Glutamatergic neuron (in vitro differentiated cells): ENCODE measurements at places on chromosomes 6 and 20. TPM values are rescaled to one million over a fixed set of nuclear protein-coding genes. Genes with fewer than 3 reads are reported as not detected.

DNA sequence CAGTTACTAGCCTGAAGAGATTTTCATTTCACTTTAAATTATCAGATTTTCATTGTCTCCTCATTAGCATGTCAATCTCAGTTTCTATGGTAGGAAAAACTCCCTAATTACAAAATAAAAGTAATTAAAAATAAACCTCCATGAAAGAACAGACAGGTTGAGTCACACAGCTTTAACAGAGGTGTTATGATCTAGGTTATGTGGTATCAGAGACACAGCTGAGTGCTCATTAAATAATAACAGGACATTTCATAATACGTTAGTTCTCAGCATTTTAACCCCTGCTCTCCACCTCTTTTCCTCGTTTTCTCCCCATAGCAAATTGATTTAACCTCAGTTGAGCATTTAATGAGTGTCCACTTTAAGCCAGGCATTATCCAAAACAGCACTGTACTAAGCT lies 21.9 kb downstream of the TPBG start:
- no peaks in the 10 kb centered on the region for H3K27me3 ChIP-seq
- no peaks in the 10 kb centered on the region for H3K4me1 ChIP-seq
- no peak overlapping the region for H3K27ac ChIP-seq
- no peak for DNase-seq
- no peak overlapping the region for H3K4me3 ChIP-seq

DNA sequence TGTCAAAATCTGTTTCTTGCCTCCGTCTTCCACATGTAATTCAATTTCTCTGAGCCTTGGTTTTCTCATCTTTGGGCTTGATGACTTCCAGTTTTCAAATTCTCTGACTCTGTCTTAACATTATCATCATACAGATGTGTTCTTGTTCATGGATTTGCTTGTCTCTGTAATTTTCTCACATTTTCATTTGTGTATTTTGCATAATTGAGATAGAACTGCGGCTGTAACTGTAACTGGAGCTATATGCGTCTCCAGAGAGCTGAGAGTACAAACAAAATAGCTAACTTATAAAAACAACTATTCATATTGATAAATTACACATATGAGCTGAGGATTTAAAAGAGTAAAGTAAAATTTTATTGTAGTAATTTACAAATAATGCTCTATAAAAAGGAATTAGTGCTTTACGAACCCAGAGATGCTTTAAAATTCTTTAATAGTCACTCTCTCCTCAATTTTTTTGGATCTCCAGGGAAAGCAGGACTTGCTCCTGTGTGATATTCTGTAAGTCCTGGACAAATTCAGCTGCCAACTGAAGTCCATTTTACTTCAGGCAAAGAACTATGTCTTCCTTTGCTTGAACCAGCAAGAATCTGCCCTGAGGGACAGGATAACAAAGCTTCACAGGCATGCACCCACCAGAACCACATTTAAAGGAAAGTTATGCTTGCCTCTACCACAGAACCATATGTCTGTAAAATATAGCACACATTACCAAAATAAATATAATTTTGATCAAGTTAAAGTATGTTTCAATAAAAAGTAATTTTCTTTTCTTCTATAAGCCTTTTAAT lies 288.3 kb downstream of the KHDC1L start:
- no peak for DNase-seq
- no peak overlapping the region for H3K4me3 ChIP-seq
- no peaks in the 10 kb centered on the region for H3K36me3 ChIP-seq

- DNase-seq = no peak
- no peaks in the 10 kb centered on the region for H3K27me3 ChIP-seq
- H3K27ac ChIP-seq = no peak overlapping the region
- H3K36me3 ChIP-seq = no peaks in the 10 kb centered on the region
- H3K4me1 ChIP-seq = peaks cover 10% of the 10 kb centered on the region
- H3K4me3 ChIP-seq = no peak overlapping the region
These were observed 361.6 kb downstream of the PHF3 start for GRCh38 chr6:63997221-63997620.

- H3K27me3 ChIP-seq = no peaks in the 10 kb centered on the region
- peaks cover 9% of the 10 kb centered on the region for H3K4me1 ChIP-seq
- no peak overlapping the region for H3K4me3 ChIP-seq
- DNase-seq = no peak
- no peak overlapping the region for H3K27ac ChIP-seq
- H3K36me3 ChIP-seq = no peaks in the 10 kb centered on the region
These were observed 2.9 kb downstream of the PKIG start for GRCh38 chr20:44585057-44585963.

DNA sequence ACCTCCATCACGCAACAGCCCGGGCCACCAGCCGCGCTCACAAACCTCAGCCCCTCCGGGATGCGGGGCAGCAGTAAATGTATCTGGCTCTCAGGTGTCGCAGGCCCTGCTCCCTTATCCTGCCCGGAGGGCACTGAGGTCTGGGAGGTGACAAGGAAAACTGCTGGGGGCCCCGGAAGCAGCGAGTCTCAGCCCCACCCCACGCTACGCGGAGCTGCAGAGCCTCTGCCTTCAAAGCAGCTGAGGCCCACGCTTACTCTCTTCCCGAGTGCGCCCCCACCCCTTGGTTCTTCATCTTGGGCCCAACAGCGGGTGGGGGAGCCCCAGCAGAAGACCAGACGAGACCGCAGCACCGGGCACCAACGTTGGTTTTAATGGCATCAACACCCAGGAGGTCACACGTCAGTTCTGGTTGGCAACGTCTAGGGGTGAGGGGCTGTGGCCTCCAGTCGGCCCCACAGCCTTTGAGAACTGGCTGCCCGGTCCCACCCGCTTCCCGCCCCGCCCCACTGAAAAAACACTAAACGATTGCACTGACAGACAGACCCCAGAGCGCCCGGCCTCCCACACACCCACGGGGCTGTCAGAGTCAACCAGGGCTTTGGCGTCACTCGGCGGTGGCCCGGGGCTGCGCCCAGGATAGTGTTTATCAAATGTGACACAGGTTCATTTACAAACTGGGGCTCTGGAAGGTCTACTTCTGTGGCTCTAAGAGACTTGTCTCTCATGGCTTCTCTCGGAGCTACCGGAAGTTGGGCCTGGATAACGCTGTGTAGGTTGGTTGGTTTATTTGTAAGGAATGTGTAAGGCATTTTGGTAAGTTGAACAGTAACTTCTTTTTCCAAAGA lies 43.7 kb downstream of the DSTN start:
- H3K4me3 ChIP-seq = peak overlapping the region; percentile 38
- no peaks in the 10 kb centered on the region for H3K36me3 ChIP-seq
- H3K27ac ChIP-seq = peak overlapping the region; percentile 33
- H3K27me3 ChIP-seq = peaks cover 11% of the 10 kb centered on the region
- peaks cover 14% of the 10 kb centered on the region for H3K4me1 ChIP-seq
- DNase-seq = peak; percentile 16

- peaks cover 1% of the 10 kb centered on the region for H3K27me3 ChIP-seq
- H3K4me3 ChIP-seq = no peak overlapping the region
- H3K27ac ChIP-seq = no peak overlapping the region
- H3K36me3 ChIP-seq = no peaks in the 10 kb centered on the region
- H3K4me1 ChIP-seq = no peaks in the 10 kb centered on the region
- no peak for DNase-seq
These were observed 46.2 kb upstream of the LAMA2 start for GRCh38 chr6:128836761-128837160.

- H3K27me3 ChIP-seq = peaks cover 2% of the 10 kb centered on the region
- no peak overlapping the region for H3K4me3 ChIP-seq
- H3K36me3 ChIP-seq = peaks cover 7% of the 10 kb centered on the region
- no peak overlapping the region for H3K27ac ChIP-seq
- DNase-seq = no peak
These were observed 47.0 kb downstream of the SLC22A23 start for GRCh38 chr6:3409699-3410384.

- no peak overlapping the region for H3K4me3 ChIP-seq
- no peak for DNase-seq
- H3K4me1 ChIP-seq = no peaks in the 10 kb centered on the region
- peaks cover 12% of the 10 kb centered on the region for H3K36me3 ChIP-seq
These were observed 33.6 kb upstream of the ASF1A start for GRCh38 chr6:118860363-118860762.

DNA sequence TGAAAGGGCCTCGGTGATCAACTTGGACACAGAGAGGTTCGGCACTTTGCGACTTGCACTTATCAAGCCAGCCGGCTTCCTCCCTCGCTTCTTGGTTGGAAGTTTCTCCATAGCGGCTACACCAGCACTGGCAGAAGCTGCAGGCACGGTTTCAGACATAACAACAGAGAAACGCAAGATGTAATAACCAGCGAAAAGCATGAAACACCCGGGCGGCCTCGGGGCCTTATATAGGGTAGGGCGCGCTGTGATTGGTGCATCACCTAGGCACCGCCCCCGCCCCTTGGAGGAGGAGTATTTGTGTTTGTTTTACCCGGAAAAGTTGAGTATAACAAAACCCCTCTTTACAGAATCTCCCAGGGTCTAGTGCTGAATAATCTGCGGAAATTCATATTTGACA lies 20.7 kb downstream of the HFE start:
- H3K36me3 ChIP-seq = no peaks in the 10 kb centered on the region
- DNase-seq = no peak
- no peak overlapping the region for H3K27ac ChIP-seq
- peaks cover 3% of the 10 kb centered on the region for H3K27me3 ChIP-seq
- H3K4me1 ChIP-seq = peaks cover 2% of the 10 kb centered on the region

DNA sequence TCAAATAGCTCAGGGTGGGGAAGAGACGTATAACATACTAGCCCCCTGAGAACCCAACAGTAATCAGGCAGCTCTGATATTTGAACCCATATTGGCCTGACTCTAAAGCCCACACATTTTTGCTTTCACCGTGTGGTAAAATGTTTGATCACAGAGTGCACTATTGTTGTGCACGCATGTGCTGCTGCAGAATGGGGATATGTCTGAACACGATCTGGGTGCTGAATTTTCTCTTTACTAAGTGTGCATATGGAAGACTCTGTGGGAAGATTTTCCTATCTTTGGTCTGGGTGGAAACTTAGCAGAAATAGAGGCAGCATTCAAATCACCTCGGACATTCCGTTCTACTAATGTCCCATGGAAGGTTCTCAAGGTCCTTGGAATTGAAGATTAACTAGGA lies 800.1 kb downstream of the TFAP2A start:
- peaks cover 2% of the 10 kb centered on the region for H3K27me3 ChIP-seq
- DNase-seq = no peak
- no peaks in the 10 kb centered on the region for H3K4me1 ChIP-seq
- no peak overlapping the region for H3K4me3 ChIP-seq
- H3K36me3 ChIP-seq = no peaks in the 10 kb centered on the region
- no peak overlapping the region for H3K27ac ChIP-seq

Gene TMEM217
- total RNA-seq = not detected

Gene LST1
- not detected for total RNA-seq

Gene SLC13A3
- 5.8 TPM for total RNA-seq

Gene SLC35D3
- not detected for total RNA-seq

Gene NQO2
- total RNA-seq = 28.1 TPM

Gene TFEB
- total RNA-seq = 3.1 TPM

Gene PRR18
- total RNA-seq = not detected
